Tongue (tissue), 3 donors: ENCODE measurements at places on chromosomes 6 and 20.

- DNase-seq: no peak
Observed at GRCh38 chr6:53306819-53307347, 41.9 kb downstream of the ELOVL5 start.

DNA sequence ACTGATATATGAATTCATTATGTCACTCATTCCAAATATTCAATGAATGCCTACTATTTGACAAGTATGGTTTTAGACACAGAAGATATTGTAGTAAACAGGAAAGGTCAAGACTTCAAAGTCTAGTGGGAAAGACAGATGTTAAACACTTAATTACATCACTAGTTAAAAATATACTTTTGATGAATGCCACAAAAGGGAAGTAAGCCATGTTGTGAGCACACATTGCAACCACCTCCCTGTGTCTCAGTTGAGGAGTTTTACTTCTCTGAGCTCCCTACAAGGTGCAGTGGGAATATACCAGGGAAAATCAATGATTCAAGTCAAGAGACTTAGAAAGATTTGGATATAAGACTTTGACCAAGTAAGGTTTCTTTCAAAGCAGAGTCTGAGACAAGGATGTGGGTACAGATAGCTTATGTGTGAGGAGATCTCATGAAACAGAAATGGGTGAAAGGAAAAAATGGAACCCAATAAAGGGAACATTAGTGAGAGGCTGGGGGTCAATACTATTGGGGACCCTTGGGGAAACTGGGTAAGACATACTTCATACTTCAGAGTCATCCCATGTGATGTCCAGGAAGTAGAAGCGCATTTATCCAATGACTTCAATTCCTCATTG lies 503.7 kb downstream of the KIF16B start:
- no peak for DNase-seq

DNA sequence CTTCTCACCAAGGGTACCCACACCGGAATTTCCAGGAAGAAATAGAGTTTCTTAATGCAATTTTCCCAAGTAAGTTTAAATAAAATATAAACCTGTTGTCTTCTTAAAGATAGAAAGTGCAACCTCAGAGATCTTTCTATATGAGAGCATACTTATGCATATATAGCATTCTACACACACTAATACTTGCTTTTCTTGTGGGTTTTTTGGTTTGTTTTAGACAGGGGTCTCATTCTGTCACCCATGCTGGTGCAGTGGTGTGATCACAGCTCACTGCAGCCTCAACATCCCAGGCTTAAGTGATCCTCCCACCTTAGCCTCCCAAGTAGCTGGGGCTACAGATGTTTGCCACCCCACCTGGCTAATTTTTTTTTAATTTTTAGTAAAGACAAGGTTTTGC lies 15.7 kb downstream of the AMD1 start:
- no peak for DNase-seq

DNA sequence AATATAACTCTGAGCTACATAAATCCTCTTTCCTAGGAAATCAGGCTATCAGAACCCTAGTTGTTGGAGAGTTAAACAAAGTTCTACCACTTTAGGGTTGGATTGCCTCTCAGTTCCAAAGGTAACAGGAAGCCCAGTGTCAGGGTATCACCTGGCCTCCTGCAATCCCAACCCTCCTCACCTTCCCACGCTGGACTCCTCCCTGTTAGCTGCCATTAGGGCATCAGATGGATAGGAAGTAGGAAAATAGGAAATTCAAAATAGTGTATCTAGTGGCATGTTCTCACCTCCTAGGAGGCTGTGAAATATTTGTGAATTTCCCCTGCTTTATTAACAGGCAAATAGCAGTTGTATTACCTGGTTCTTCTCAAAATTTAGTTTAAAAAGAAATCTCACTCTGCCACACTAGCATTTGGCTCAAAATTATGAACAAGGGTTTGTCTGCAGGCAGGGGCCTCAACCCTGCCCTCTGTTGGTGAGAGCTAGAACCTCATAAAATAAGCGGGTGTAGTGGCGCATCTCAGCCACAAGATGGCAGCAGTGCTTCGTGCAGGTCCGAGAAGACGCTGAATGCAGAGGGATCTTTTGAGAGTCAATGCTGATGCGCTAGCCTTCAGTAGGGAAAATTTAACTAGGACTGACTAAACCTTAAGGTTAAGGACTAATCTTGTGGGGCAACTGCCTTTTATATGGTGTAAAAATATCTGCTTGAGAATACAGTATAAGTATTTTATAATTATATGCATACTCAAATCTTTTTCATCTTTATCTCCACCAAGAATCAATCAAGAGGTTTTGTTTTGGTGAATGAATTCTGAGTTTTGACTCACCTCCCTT lies 209.8 kb upstream of the KCNQ5 start:
- DNase-seq: peak; percentile 93

- DNase-seq: no peak
Observed at GRCh38 chr20:37360391-37361115, 14.6 kb downstream of the SRC start.

DNA sequence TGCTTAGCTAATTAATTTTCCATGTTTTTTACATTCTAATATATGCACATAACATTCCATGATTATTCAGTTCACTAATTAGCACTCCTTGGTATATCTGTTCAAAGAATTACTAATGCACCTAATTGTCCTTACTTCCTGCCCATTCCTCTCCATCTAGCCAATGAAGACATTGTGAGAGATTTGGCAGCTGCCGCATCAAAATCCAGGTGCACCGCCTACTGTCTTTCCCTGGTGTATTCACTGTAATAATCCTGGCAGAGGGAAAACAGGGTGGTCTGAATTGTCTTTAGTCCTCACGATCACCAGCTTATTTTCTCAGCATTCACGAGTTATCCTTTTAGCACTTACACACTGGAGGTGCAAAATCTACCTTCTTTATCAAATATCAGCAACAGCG lies 61.0 kb upstream of the SCGN start:
- no peak for DNase-seq

GRCh38 chr6:31267651-31268368 lies 4.1 kb downstream of the HLA-C start:
- no peak for DNase-seq

- no peak for DNase-seq
Observed at GRCh38 chr6:95784019-95784418, 206.7 kb downstream of the MANEA start.

- DNase-seq: no peak
Observed at GRCh38 chr6:170235391-170236125, 55.3 kb downstream of the DLL1 start.

DNA sequence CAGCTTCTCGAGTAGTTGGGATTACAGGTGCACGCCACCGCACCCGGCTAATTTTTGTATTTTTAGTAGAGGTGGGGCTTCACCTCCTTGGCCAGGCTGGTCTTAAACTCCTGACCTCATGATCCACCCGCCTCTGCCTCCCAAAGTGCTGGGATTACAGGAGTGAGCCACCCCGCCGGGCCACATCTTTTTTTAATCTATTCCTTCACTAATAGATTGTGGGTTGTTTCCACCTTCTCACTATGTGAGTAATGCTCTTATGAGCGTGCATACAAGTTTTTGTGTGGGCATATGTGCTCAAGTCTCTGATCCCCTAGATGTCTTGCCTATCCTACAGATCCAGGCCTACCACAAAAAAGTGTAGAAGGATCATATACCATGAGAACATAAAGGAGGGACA lies 30.7 kb downstream of the CARMIL1 start:
- DNase-seq: no peak

DNA sequence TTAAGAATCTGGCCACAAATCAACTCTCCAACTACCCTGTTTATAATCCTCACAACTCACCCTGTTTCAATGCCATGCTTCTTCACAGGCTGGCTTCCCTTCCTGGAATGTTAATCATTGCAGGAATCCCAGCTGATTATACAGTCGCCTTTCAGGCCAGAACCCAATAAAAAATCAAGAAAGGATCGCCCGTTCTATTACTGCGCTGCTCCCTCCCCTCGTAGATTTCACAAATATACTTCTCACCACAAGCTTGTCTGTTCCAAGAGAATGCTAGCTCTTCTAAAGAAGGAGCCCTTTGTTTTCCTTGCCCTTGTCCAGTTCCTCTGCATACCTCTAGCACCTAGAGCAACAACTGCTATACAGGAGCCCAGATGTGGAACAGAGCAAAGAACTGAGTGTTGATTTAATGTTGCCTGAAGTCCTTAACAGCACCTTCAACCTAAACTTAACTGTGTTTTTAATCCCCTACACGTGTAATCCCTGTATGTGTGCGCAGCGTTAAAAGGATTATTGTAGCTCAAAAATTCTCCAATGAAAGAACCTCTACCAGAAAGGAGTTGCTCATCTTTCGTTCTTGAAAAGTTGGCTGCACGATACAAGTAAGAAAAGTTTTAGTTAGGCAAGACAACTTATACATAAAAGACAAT lies 988 bp downstream of the ECHDC1 start:
- DNase-seq: peak; percentile 42

GRCh38 chr20:53394433-53394832 lies 199.2 kb downstream of the ZNF217 start:
- no peak for DNase-seq

- DNase-seq: no peak
Observed at GRCh38 chr6:96965492-96965891, 41.0 kb downstream of the KLHL32 start.

- no peak for DNase-seq
Observed at GRCh38 chr20:58544286-58544685, 29.1 kb upstream of the APCDD1L start.

- DNase-seq: no peak
Observed at GRCh38 chr6:125554456-125554855, 195.0 kb upstream of the HEY2 start.

GRCh38 chr6:157868835-157869234 lies 45.8 kb downstream of the SNX9 start:
- DNase-seq: no peak

- no peak for DNase-seq
Observed at GRCh38 chr6:119612911-119613381, 263.4 kb upstream of the MAN1A1 start.

GRCh38 chr6:130672153-130672552 lies 155.1 kb upstream of the SMLR1 start:
- DNase-seq: no peak

- peak; percentile 88 for DNase-seq
Observed at GRCh38 chr6:16770701-16771569, 9.7 kb upstream of the ATXN1 start.

- DNase-seq: peak; percentile 42
Observed at GRCh38 chr6:163533443-163533842, 118.9 kb downstream of the QKI start.

DNA sequence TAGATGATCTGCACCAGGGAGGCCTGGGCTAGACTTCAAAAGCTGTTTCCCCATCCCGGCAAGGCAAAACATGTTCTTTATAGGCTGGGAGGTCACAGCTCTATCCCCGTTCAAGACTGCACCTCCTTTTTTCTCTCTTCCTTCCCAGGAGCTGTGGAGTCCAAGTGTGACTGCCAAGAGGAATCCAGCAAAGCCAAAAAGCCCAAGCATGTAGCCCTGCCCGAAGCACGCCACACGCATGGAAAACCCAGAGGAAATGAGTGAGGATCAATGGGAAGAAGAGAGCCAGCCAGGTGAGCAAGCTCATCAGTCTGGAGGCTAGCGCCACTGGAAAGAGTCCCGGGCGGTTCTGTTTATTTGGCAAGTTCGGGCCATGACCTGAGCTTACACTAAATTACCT lies 240.4 kb downstream of the PRL start:
- no peak for DNase-seq

DNA sequence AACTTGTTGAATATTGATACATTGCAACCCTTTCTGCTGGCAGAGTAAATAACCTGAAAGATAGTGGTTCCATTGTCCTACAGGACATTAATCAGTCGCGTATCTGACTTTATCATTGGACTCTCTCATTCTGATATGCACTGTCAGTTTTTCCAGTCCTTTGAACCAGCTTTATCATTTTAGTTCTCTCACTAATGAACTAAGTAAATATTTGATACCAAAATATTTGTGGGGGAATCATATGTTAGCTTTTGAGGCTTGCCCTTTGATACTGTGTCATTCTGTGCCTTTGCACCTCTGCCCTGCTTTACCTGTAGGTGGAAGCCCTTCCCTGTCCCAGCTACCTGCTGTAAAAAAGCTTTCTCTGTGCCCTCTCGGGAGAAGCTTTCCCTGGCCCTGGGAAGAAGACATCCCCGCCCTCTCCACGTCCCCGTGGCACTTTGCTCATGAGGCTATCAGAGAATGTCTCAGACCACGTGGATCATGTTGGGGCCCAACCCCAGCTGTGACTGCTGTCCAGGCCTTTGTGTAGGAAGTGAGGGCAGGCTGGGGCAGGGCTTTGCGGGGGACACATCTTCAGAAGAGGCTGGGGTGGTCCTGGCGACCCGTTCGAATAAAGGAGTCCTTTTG lies 117.8 kb upstream of the NXT1 start:
- no peak for DNase-seq

GRCh38 chr6:4316867-4317400 lies 181.6 kb upstream of the ECI2 start:
- DNase-seq: peak; percentile 51

GRCh38 chr6:47631269-47631772 lies 67.1 kb upstream of the ADGRF4 start:
- DNase-seq: peak; percentile 63
